ENCODE measurements at places on chromosomes 12 and 14.

GRCh38 chr12:12020762-12021161, 50.0 kb upstream of the BCL2L14 start:
- DNase-seq: no peak

DNA sequence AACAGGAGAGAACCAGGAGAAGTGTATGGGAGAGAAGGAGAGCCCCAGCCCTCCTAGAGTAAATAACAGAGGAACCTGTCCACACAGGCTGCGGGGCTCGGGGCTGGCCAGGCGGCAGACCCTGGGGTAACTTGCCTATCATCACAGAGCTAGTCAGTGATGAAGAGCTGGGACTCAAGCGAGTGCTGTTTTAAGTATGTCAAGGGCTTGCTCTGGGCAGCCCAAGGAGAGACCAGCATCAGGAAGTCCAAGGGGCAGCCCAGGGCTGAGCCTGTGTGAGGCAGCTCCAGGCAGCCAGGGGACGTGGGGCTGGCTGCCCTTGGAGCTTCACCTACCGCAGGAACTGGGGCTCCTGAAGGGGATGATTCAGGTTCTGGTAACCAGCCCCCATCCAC, 10.0 kb downstream of the VWF start:
- no peak for DNase-seq

DNA sequence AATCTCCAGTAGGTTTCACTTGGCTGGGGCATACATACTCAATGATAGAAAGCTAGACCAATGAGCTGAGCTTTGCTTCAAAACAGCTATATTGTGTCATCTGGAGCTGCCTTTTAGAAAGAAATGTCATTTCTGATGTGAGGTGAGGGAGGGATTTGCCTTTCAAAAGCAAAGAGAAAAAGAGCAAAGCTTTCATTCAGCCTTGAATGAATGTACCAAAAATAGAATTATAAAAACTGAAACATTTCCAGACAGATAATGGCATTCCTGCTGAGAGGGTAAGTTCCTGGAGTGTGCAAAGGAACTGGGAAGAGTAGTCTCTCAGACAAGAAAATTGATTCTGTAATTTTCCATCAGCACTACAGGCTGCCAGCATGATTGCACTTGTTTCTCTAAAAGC, 710.0 kb downstream of the LRFN5 start:
- DNase-seq: no peak

DNA sequence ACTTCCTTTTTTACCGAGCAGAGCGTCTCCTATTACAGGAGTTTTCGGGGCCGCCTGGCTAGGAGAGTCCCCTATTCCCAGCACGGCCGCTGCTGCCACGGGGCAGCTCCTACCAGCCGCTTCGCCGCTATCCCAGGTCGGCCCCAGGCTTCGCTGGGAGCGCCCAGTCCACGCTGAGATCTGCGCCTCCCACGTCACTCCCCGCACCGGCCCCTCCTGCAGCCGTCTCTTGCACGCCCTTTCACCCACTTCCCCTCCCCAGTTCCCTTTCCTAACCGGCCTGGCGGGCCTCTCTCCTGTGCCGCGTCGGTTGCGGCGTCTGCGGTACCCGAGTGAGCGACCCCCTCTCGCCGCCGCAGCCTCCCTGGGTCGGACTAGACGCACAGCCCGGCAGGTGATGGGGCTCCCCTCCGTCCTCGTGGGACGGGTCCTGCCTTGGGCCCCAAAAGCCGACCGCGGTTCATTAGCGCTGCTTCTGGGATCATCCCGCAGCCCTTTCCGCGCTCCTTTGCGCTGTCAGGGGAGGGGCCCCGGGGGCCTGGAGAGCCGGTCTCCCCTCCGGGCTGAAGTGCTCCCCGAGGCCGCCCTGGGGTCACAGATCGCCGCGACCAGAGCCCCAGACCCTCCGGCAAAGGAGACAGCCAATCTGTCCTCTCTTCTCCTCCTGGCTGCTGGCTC, 1318.4 kb downstream of the TMEM121 start:
- no peak for DNase-seq

DNA sequence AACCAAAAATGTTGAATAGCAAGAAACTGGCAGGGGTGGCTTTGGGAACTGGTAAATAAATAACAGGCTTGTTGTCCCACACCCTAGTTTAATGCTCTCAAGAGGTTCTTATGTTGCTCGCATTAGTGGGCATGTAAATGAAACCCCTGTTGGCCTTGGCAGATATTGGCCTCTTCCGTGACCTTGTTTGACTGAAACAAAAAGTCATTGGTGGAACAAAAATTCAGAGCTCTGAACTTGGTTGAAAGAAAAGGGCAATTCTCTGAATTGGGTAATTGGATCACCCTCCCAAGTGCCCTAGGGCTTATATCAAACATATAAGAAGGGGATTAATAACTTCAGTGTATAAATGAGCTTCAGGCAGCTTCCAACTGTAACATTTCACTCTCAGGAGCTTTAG, 426.2 kb downstream of the ZFP36L1 start:
- no peak for DNase-seq

DNA sequence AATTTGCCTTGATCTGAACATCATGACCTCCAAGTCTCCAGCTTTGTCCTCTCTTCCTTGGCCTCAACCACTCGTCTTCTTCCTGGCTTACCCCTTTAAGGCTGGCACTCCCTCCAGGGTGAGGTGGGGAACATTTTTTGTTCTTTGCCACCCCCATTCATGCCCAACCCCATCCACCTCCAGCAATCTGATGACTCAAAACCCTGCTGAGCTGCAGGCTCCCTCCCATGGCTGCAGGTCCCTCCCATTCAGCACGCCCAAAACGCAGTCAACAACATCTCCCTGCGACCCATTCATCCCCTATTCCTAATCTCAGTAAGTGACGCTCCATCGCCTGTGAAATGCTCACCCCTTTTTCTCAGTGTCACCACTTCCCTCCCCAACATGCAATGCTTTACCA, 138.8 kb upstream of the PRMT8 start:
- DNase-seq: no peak

DNA sequence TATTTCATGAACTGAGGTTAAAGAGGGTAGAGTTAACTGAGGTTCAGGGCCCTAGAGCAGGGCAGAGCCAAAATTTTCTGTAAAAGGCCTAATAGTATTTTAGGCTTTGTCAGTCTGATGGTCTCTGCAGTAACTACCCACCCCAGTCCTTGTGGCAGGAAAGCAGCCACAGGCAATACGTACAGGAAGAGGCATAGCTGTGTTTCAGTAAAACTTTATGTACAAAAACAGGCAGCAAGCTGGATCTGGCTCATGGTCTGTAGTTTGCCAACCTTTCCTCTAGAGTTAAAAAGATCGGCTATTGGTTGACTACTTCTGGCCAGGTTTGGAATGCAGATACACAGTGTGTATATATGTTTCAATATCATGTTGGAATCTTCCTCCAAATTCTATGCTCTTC, 17.2 kb downstream of the TM7SF3 start:
- no peak for DNase-seq

GRCh38 chr14:68788275-68788995, 4.4 kb downstream of the ZFP36L1 start:
- DNase-seq: no peak

- peak; percentile 69 for DNase-seq
Measured at GRCh38 chr14:91872517-91873470, 5.5 kb upstream of the TC2N start.

DNA sequence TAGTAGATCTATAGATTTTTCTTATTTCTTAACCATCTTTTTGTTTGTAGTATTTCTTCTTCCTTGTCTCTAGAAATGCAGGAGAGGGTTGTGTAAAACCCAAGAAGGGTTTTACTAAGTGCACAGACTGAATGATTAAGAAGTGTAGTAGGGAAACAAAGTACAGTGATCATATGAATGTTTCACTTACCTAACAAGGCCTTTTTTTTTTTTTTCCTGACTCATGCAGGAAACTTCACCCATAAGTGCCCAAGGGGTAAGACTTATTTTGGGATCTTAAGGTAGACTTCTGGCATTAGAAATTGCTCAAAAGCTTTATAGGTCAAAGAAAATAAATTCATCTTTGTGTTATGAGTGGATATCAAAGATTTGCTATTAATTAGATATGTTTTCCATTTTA, 10.2 kb downstream of the SCN8A start:
- DNase-seq: no peak

GRCh38 chr14:98122527-98122926, 1149.5 kb downstream of the BCL11B start:
- no peak for DNase-seq

DNA sequence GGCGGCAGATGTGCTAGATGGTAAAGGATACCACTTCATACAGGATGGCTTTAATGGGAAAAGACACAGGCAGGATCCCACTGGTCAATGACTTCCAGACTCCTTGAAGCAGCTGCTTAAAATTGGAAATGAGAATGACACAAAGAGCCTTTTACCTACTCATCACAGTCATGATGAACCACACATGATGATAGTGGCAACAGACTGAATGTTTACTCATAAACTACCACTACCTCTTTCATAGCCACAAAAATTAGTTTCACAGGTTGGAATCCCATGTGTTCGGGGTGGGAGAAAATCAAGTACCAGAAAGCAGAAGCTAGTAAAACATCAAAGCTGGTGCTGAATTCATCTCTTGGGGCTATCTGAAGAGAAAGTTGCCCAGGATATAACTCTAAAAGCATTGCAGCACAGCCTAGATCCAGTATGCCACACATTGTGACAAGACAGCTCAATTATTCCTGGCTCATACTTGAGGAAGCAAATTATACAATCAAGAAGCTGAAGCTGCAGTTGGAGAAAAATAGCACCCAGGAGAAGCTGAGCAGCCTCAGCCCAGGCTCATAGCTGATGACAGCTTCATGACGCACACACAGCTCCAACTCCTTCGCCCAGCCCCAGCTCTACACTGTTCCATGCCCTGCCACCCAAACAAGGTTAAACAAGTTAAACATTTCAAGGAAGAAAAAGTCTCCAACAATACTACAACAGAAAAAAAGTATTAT, 29.0 kb upstream of the C12orf50 start:
- no peak for DNase-seq

DNA sequence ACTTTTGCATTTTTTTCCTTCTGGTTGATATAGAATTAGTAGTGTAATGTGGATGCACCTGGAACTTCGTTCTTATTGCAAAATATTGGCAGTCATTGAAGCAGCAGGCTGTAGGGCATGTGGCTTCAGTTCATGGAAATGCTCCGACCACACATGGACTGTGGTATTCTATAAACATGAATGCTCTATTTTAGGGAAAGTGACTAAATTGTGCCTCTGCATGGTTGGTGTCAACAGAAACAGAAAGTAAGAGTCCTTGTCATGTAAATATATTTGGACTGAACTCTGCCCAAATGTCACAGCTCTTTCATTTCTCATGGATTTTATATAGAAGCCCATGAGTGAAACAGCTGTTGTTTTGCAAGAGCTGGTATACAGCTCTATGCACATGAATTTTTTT, 917.0 kb downstream of the LRFN5 start:
- no peak for DNase-seq

- DNase-seq: no peak
Measured at GRCh38 chr12:7058163-7058845, 2.2 kb upstream of the C1S start.

GRCh38 chr14:104101086-104101621, 15.7 kb downstream of the ASPG start:
- no peak for DNase-seq

DNA sequence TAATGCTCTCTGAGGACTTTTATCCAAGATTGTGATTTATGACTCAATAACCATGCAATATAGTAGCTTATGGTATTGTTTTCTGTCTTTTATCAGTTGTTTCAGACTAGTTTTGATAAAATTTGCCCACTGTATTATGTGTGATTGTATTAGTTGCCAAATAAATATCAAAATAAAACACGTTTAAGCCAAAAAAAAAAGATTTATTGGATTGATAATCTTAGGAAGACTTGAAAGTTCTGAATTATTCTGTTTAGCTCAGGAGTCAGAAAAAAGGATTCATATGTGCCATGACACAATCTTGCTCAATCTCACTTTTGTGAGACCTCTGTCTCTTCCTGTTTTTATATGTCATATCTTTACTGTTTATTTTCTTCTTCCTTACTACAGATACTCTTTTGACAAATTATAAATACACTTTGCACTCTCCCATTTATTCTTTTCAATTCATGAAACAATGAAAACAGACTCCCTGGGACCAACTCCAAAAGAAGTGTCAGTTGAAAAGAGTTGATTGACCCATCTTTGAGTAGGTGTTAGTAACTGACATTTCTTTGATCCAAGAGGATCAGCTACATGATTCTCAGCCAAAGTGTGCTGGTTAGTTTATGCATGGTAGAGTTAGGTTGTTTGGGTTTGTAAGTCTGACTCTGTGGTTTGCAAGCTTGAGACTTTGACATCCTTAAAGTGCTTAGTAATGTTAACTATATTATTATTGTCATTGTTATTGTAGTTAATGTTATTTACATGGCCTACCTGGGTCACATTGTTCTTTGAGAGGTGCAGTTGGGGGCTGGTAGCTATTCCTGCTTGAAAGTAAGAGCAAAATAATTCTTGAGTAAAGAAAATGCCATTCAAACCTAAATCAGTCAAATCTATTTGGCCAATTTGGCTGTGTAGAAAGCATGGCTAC, 2.5 kb downstream of the OR6C76 start:
- DNase-seq: no peak

DNA sequence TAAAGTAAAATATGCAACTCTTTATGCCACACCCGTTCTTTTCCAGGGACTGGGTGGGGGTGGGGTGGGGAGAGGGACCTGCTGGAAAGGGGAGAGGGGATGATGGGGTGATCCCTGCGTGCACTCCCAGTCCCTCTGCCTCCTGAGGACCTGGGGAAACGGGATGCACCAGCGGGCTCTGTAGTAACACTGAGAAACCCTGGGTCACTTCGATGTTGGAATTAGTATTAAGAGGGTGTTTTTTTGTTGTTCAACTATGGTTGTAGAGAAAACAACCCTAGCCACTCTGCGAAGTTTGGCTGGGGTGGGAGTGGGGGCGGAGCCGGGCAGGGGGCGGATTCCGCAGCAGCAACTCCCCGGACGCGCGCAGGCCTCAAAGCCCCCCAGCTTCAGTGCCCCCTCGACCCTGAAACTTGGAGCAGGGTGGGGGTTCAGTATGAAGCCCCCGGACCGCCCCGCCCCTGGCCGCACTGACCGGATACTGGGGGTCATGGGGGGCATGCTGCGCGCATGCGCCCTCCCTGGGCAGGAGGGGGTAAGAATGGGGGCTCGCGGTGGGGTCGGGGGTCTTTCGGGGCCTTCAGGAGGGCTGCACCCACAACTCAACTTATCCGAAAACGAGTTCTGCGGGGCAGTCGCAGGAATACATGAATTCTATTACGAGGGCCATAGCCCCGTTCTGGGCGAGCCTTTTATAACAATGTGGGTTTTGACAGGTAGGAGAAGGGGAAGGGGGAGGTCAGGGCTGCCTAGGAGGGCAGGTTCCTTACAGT, 1.3 kb upstream of the ARHGEF25 start:
- DNase-seq: peak; percentile 64

- DNase-seq: no peak
Measured at GRCh38 chr14:29857551-29857950, 70.1 kb downstream of the PRKD1 start.

- DNase-seq: no peak
Measured at GRCh38 chr14:91311284-91311662, 66.8 kb upstream of the GPR68 start.

DNA sequence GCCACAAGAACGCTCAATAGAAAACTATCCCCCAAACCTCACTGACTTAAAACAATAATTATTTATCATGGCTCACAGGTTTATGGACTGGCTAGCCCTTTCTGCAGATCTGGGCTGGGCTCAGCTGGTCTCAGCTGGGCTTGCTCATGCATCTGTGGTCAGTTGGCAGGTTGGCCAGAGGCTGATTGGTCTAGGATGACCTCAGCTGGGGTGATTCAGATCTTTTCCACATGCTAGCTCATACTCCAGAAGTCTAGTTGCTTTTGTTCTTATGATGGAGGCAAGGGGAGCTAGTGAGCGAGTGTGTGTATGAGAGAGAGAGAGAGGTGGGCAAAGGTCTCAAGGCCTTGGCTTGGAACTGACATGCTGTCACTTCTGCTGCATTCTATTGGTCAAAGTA, 181.2 kb upstream of the NRXN3 start:
- no peak for DNase-seq

Data from right forelimb (tissue), 1 donor.